ENCODE measurements at places on chromosomes 13 and 19.

- DNase-seq: no peak
Measured at GRCh38 chr13:63409791-63410351, 1994.2 kb upstream of the PCDH20 start.

DNA sequence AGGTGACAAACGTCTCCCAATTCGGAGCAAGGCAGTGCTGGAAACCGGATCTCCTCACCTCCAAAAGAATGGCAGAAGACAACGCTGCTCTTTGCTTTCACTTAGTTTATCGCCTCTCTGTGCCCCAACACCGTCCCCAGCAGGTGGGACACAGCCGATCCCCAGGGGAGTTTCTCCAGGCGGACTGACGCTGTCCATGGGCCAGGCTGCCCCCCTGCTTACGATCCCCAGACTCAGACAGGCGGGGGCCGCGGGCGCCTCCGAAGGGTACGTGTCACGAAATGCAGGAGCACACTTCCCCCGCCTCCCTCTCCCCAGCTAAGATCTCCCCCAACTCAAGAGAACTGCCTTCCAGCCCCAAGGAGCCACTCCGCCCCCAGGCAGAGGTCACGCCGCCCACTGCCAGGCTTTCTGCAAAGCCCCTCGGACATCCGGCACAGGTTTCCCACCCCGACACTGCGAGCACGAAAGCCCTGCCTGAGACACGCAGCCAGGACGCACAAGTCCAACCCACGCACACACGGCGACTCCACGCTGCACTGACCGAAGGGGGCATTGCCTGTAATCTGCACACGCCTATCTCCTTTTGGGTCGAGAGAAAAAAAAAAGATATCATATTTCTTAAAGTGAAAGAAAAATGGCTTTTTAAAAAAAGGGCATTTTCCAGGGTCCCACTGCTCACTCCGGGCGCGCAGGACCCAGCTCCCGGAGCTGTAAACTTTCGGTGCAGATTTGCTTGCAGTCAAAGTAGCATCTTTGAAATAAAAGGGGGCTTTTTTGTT is 2.0 kb downstream of the SPRY2 start:
- peak; percentile 48 for DNase-seq

DNA sequence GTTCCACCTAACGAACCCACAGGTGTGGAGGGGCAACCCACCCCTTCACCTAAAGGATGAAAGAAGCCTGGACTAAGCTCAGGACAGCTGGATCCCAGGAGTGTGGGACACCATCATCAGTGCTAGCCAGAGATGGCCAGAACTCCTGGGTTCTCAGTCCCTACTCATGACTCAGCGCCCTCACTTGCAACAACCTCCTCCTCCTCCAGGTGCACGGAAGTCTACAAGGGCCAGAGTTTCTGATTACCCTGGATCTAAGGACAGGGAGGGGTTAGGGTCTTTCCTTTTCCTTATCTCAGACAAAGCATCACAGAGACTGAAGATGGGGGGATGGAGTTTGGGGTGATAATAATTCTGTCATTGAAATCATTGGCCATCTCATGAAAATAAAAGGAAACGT is 8.0 kb downstream of the TULP2 start:
- no peak for DNase-seq

- DNase-seq: no peak
Measured at GRCh38 chr13:27349458-27349857, 75.0 kb upstream of the GTF3A start.

- no peak for DNase-seq
Measured at GRCh38 chr13:86559901-86560300, 760.7 kb upstream of the SLITRK6 start.

- DNase-seq: no peak
Measured at GRCh38 chr13:99398071-99398470, 90.9 kb upstream of the GPR183 start.

- DNase-seq: no peak
Measured at GRCh38 chr13:52109116-52109670, 19.7 kb downstream of the NEK5 start.

GRCh38 chr13:49219647-49220035 is 497 bp upstream of the MLNR start:
- no peak for DNase-seq

DNA sequence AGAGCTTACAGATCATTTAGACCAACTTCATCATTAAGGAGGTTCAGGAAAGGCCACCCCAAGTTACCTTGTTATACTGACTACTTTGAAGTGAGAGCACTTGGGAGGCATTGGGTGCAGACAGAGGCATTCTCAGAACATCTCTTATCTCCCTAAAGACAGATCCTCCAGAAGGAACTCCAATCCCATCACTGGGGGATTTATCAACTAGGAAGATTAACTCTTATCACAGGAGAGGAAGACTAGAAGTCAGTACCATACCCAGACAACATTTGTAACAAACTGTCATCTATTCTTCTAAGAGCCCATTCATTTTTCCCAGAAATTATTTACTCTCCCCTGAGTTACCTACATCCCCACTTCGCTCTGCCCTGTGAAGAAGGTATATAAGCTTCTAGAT is 5.8 kb upstream of the RFXAP start:
- DNase-seq: no peak

- DNase-seq: no peak
Measured at GRCh38 chr19:5799247-5800241, 5.3 kb upstream of the NRTN start.

- DNase-seq: no peak
Measured at GRCh38 chr13:44435919-44436510, 62.4 kb downstream of the SERP2 start.

DNA sequence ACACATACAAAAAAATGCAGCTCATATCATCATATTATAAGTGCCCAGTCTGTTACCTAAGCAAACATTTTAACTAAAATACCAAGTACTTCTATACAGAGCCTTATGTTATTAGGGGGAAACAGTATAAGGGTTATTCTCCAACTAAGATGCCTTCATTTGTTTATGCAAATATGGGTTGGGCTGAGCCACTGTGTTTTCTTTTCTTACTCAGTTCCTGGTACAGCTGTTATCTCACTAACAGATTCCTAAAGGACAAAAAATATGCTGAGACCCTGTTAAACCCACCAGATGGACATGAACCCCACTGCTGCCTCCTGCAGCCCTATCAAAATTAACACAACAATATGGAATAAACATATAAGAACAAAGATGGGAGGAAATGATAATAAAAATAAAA is 34.5 kb upstream of the SMAD9 start:
- DNase-seq: no peak

- no peak for DNase-seq
Measured at GRCh38 chr19:57914531-57914930, 1.9 kb downstream of the ZNF417 start.

GRCh38 chr19:8252922-8253589 is 43.9 kb downstream of the CERS4 start:
- peak; percentile 48 for DNase-seq

DNA sequence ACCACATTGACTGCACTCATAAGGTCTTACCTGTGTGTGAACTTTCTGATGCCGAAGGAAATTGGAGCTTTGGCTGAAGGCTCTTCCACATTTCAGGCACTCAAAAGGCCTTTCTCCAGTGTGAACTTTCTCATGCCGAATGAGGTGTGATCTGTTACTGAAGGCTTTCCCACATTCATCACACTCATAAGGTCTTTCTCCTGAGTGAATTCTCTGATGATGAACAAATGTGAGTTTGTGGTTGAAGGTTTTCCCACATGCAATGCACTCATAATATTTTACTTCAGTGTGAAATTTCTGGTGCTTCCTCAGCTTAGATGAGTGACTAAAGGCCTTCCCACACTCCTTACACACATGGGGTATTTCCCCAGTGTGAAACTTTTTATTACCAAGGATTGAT is 5.7 kb downstream of the ZNF132 start:
- DNase-seq: no peak

- no peak for DNase-seq
Measured at GRCh38 chr19:12788682-12789097, 2.6 kb upstream of the JUNB start.

DNA sequence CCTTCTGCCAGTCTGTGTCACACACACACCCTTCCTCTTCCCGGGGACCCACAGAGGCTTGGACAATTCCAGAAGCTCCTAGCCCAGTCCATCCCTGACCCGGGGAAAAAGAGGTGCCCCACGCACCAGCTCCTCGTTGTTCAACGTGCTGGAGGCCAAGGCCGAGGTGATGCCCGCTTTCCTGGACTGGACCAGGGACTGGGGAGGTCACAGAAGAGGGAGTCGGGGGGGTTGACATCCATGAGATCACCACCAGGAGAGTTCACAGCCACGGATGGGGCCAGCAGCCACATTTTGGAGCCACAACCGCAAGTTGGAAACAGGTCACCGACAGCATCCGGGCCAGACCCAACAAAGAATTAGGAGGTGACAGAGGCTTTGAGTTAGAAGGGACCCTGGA is 39.4 kb downstream of the UNC13A start:
- DNase-seq: no peak

GRCh38 chr19:35514282-35514809 is 897 bp upstream of the DMKN start:
- DNase-seq: no peak

All from substantia nigra (tissue), 51 donors.